Parietal lobe (tissue), 2 donors: ENCODE measurements at places on chromosomes 13 and 19. TPM values are rescaled to one million over a fixed set of nuclear protein-coding genes. Genes with fewer than 3 reads are reported as not detected.

SUGP1 gene
- total RNA-seq, result 35.7 TPM

GRIK5 gene
- total RNA-seq, result 36.9 TPM

LYPD5 gene
- total RNA-seq, result 4.7 TPM

CACNA1A gene
- total RNA-seq, result 83.9 TPM

SPACA7 gene
- not detected for total RNA-seq

NLRP4 gene
- not detected for total RNA-seq

ZNF43 gene
- 56.7 TPM for total RNA-seq
